ENCODE measurements at places on chromosomes 3 and 15. TPM values are rescaled to one million over a fixed set of nuclear protein-coding genes. Genes with fewer than 3 reads are reported as not detected.
A peak's percentile ranks its signal among the peaks of the same experiment; 100 is the strongest.

- H3K27me3 ChIP-seq, result no peaks in the 10 kb centered on the region
- H3K4me1 ChIP-seq, result peaks cover 5% of the 10 kb centered on the region
Measured at GRCh38 chr15:78003539-78004008, 73.9 kb downstream of the TBC1D2B start.

DNA sequence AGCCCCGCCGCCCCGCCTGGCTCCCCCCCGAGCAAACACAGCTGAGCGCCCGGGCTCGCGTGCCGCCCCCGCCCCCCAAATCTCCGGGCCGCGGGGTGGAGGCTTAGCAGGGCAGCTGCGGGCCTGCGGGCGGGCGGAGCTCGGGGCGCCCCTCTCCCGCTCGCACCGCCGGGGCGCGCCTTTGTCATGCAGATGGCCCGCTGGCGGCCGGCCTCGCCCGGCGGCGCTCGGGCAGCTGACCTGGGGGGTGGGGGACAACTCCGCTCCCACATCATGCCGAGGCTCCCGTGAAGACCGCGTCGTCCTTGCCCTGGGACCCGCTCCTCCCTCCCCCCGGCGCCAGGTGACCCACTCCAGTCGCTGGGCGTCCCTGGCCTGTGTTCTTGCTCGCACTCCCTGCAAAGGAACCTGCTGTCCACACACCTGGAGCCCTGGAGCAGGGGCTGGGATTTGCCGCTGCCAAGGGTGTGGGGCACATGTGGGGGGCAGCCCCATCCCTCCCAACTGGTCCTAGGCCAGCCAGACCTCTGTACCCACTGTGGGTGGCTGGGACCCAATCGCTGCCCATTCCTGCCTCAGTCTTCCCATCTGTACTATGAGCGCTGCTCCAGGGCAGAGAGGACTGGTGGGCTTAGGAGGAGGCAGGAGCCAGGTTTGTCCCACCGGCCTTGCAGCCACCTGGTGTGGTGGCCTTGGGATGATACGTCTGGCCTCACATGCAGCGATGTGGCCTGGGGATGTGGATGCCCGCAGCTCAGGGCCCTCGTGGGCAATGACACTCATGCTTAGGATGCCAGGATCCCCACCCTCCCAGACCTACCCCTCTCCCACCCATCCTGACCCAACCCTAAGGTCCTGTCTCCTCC, 33.5 kb downstream of the DNAJB8 start:
- peaks cover 18% of the 10 kb centered on the region for H3K27me3 ChIP-seq
- H3K27ac ChIP-seq, result no peak overlapping the region
- peaks cover 30% of the 10 kb centered on the region for H3K4me1 ChIP-seq
- H3K4me3 ChIP-seq, result peak overlapping the region; percentile 60
- no peak for DNase-seq

DNA sequence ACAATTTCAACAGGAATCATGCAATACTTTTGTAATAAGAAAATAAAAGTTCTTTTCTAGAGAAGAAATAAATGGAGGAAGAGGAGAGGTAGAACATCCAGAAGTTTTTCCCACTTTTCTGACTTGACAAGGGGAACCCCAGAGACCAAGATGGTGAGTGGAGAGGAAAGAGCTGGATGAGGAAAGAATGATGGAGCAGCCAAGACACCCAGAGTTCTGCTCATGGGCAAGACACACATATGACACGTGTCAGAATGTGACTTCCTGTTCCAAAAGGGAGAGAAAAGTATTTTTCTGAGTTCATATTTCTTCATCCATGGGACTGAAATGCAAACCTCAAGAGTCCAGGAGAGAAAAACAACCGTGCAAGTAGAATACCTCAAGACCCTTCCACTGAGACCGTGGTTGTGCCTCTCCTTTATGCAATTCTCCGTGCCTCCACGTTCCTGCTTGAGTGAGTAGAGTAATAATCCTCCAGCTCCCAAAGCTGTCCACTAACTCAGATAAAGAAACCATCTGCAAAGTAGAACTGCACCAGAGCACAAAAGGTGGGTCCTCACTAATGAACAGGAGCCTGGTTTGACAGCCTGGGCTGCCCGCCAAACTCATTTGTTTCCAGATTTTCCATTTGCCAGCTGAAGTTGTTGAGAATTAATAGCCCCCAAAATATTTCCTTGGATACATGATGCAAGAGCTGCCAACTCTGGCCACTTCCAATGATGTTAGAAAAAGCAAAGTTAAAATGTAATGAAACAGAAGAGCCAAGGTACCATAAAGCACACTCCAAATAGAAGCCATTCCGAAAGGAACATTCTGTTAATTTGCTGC, 272.6 kb upstream of the IGF1R start:
- no peaks in the 10 kb centered on the region for H3K36me3 ChIP-seq
- no peaks in the 10 kb centered on the region for H3K4me1 ChIP-seq
- H3K27ac ChIP-seq, result no peak overlapping the region
- peaks cover 21% of the 10 kb centered on the region for H3K27me3 ChIP-seq
- DNase-seq, result no peak

GRCh38 chr3:184391266-184391665, 11.4 kb downstream of the CHRD start:
- DNase-seq, result no peak
- H3K4me3 ChIP-seq, result no peak overlapping the region
- H3K27ac ChIP-seq, result no peak overlapping the region
- H3K36me3 ChIP-seq, result no peaks in the 10 kb centered on the region

DNA sequence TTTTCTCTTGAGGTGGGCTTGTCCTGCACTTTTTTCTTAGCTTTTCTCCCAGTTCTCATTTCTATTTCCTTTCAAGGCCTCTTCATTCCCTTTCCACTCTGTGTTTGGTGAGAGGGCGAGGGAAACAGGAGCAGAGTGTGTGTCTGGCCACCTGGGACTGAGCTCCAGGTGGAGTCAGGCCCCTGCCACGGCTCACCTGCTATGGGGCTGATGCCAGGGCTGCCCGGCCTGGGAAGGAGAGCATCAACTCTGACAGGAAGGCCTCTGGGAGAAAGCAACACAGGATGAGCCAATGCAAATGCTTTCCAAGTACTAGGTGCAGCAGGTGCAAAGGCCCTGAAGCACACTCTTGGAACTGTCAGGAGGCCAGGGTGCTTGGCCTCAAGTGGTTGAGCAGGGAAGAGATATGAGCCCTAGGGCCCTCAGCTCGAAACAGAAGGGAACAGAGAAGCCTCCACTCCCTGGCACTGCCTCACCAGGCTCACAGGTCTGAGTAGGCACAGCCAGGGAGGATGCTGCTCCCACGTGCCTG, 27.3 kb upstream of the DUSP7 start:
- no peaks in the 10 kb centered on the region for H3K27me3 ChIP-seq
- no peaks in the 10 kb centered on the region for H3K36me3 ChIP-seq
- no peak overlapping the region for H3K27ac ChIP-seq
- no peak for DNase-seq
- H3K4me3 ChIP-seq, result no peak overlapping the region

The REC114 gene
- total RNA-seq, result not detected

DNA sequence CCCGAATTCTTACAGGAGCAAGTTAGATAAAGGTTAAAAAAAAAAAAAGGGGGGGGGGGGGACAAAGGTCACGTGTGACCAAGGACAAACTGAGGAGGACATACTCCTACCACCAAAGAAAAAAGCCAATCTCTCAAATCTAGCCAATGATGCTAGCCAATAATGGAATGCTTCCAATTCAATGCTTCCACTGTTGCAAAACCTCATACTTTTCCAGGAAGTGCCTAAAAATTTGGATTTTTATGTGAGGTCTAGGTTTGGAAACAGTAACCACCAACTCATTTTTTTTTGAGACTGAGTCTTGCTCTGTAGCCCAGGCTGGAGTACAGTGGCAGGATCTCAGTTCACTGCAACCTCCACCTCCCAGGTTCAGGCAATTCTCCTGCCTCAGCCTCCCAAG, 11.4 kb downstream of the MSL2 start:
- no peaks in the 10 kb centered on the region for H3K27me3 ChIP-seq
- H3K27ac ChIP-seq, result no peak overlapping the region
- H3K4me1 ChIP-seq, result peaks cover 34% of the 10 kb centered on the region
- no peak for DNase-seq
- H3K36me3 ChIP-seq, result no peaks in the 10 kb centered on the region

DNA sequence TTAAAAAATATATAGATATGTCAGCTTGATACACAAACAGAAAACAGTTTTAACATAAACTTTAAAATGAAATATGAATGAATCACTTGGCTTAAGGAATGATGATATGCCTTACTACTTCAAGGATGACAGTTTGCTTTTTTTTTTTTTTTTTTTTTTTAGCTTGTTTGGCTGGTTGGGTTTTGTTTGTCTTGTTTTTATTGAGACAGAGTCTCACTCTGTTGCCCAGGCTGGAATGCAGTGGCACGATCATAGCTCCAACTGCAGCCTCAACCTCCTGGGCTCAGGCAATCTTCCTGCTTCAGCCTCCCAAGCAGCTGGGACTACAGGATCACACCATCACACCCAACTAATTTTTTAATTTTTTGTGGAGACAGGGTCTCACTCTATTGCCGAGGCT, 14.5 kb downstream of the LRRC2 start:
- DNase-seq, result no peak
- H3K27ac ChIP-seq, result no peak overlapping the region
- no peak overlapping the region for H3K4me3 ChIP-seq
- H3K27me3 ChIP-seq, result peaks cover 5% of the 10 kb centered on the region

- H3K36me3 ChIP-seq, result no peaks in the 10 kb centered on the region
- DNase-seq, result no peak
- H3K27me3 ChIP-seq, result no peaks in the 10 kb centered on the region
- no peak overlapping the region for H3K4me3 ChIP-seq
Measured at GRCh38 chr15:63475707-63476106, 28.7 kb upstream of the USP3 start.

The DISP2 gene
- 0.76 TPM for total RNA-seq

GRCh38 chr3:101262393-101263240, 57.8 kb downstream of the IMPG2 start:
- DNase-seq, result no peak
- H3K36me3 ChIP-seq, result peaks cover 15% of the 10 kb centered on the region
- no peak overlapping the region for H3K27ac ChIP-seq
- peaks cover 10% of the 10 kb centered on the region for H3K4me1 ChIP-seq
- H3K27me3 ChIP-seq, result no peaks in the 10 kb centered on the region

DNA sequence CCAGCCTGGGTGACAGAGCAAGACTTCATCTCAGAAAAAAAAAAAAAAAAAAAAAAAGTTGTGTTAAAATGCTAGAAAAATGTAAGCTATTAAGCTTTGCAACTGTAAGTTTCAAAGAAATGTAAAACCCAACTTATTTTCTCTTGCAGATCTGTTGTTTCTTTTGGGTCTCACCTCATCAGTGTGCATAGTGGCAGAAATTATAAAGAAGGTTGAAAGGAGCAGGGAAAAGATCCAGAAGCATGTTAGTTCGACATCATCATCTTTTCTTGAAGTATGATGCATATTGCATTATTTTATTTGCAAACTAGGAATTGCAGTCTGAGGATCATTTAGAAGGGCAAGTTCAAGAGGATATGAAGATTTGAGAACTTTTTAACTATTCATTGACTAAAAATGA, 25.6 kb downstream of the ASTE1 start:
- no peaks in the 10 kb centered on the region for H3K4me1 ChIP-seq
- H3K27me3 ChIP-seq, result no peaks in the 10 kb centered on the region
- DNase-seq, result no peak
- H3K36me3 ChIP-seq, result peaks cover 17% of the 10 kb centered on the region
- H3K27ac ChIP-seq, result no peak overlapping the region
